H9 (cell line): ENCODE measurements at places on chromosomes 4 and X. TPM values are rescaled to one million over a fixed set of nuclear protein-coding genes. Genes with fewer than 3 reads are reported as not detected.
A peak's percentile ranks its signal among the peaks of the same experiment; 100 is the strongest.

The FATE1 gene
- not detected in 2 replicates for total RNA-seq

The ETNPPL gene
- total RNA-seq: 1.3 and 1.4 TPM in 2 replicates

The MAGEE2 gene
- not detected in 2 replicates for total RNA-seq

The CSTF2 gene
- total RNA-seq: 28.9 and 30.2 TPM in 2 replicates

The MAEA gene
- 85.6 and 89.5 TPM in 2 replicates for total RNA-seq

The S100P gene
- total RNA-seq: not detected in 2 replicates

DNA sequence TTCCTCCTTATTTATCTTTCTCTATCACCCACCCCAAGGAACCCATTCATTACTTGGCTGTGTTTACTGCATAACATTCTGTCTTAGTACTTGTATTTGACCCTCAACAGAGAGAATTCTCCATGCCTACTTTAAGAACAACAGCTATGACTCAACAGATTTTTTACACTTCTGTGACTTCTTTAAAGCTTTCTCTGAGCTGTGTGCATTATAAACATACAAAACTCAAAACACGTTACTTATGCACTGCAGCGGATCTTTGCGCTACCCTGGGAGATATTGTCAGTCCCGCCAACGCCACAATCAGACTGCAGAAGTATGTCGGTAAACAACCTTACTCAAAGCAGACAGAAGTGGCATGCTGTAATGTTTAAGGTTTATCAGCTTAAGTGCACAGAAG lies 35.1 kb downstream of the PRKX start:
- H3K4me1 ChIP-seq: peaks cover 2% of the 10 kb centered on the region; the same call in 1 of the 2 replicates
- no peak for DNase-seq
- no peaks in the 10 kb centered on the region for H3K27me3 ChIP-seq
- H3K36me3 ChIP-seq: peaks cover 28% of the 10 kb centered on the region
- H3K4me3 ChIP-seq: no peak overlapping the region

GRCh38 chr4:46123913-46124755 lies at the start of gene GABRG1:
GABRG1 (minus strand) TSS chr4:46124054; CDS start chr4:46123913, 141 bp downstream.
- H3K4me1 ChIP-seq: no peaks in the 10 kb centered on the region
- H3K27ac ChIP-seq: no peak within 1 kb of the TSS
- H3K36me3 ChIP-seq: no peaks in the 10 kb centered on the region; the same call in 2 of the 3 replicates
- H3K4me3 ChIP-seq: peak within 1 kb of the TSS; percentile 63
- no peaks in the 10 kb centered on the region for H3K27me3 ChIP-seq

DNA sequence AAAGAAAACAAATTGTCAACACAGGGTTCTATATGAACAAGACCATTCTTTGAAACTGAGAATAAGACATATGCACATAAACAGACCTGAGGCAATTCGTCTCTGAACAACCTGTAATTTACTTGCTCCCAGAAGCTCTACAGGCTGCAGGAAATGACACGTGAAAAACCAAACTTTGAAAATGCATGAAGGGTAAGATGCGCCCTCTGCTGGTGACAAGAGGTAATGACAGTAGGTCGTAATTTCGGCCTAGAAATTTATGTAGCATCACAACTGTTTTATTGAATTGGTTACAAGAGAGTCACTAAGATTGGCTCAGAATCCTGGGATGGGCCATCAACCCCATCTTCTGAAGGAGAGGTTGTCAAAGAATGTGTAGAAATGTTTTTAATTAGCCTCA lies 276.5 kb downstream of the PPP4R3C start:
- no peak overlapping the region for H3K27ac ChIP-seq
- no peaks in the 10 kb centered on the region for H3K27me3 ChIP-seq
- peak; percentile 28 for DNase-seq
- H3K4me1 ChIP-seq: no peaks in the 10 kb centered on the region
- H3K4me3 ChIP-seq: no peak overlapping the region
- peaks cover 13% of the 10 kb centered on the region for H3K36me3 ChIP-seq

DNA sequence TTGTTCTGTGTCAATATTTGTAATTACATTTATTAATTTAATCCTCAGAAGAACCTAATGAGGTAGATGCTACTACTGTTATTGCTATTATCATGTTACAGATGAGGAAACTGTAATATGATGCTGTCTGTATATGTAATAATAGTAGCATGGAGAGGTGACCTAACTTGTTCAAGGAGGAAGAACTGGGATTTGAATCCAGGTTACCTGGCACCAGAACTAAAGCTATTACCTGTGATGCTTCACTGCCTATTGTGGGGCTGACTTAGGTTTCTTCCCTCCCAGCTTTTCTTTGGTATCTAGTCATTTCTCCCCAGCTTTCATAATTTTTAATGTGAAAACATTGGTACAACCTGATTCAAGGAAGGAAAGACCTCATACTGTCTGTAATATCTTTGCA lies 43.6 kb downstream of the RAPGEF2 start:
- no peak overlapping the region for H3K4me3 ChIP-seq
- H3K4me1 ChIP-seq: peaks cover 6% of the 10 kb centered on the region; the same call in 1 of the 2 replicates
- DNase-seq: no peak
- H3K27ac ChIP-seq: no peak overlapping the region
- no peaks in the 10 kb centered on the region for H3K36me3 ChIP-seq

DNA sequence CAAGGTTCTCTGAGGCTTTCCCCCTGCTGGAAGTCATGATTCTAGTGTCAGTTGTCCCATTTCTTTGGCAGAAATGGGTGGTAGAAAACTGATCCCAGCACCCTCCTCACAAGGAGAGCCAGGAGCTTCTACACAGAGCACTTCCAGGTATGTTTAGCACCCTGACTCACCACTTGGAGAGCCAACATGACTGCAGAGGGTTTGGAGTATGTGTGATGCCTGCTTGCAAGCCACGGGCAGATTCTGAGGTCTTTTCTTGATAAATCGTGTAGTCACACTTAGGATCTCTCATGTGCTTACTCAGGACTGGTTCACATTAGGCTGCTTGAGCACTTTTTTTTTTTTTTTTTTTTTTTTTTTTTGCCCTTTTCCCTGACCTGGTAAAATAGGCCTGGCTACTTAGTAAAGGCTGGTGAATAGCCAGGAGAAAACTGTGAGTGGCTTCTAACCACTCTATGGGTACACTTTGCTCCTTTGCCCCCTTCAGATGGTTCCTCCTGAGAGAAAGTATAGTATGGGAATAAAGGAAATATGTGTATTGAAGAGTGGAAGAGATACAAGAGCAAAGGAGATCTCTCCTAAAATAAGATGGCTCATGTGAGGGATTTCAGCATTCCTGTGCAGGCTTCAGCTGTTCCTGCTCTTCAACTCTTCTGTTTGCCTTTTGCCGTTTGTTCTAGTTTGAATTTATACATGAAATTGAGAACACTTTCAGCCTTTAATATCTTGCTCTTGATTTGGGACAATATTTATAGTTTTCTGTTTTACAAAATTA lies 103.6 kb downstream of the EMCN start:
- no peak overlapping the region for H3K27ac ChIP-seq
- no peaks in the 10 kb centered on the region for H3K36me3 ChIP-seq
- H3K4me1 ChIP-seq: no peaks in the 10 kb centered on the region
- H3K27me3 ChIP-seq: no peaks in the 10 kb centered on the region
- no peak overlapping the region for H3K4me3 ChIP-seq

- no peak overlapping the region for H3K4me3 ChIP-seq
- H3K4me1 ChIP-seq: no peaks in the 10 kb centered on the region
- H3K36me3 ChIP-seq: no peaks in the 10 kb centered on the region
Measured at GRCh38 chr4:166735553-166735952, 498.7 kb downstream of the SPOCK3 start.

DNA sequence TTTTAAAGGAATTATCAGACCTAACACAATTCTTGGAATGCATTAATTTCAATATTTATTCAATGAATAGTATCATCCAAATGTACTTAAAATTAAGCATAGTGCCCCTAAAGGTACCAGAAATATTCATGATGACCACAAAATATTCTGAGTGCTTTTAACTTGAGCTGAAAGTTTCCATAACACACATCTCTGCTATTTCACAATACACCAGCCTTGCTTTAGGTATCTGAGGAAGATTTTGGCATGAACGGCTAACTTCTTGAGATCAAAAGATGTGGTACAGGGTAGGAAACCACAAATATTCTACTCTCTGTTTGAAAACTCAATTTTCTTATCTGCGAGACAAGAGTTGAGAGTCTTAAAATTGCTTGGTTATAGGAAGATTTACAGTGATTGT lies 538.3 kb upstream of the PCDH7 start:
- no peak overlapping the region for H3K4me3 ChIP-seq
- no peaks in the 10 kb centered on the region for H3K4me1 ChIP-seq
- no peaks in the 10 kb centered on the region; the same call in 2 of the 3 replicates for H3K36me3 ChIP-seq
- DNase-seq: no peak
- H3K27me3 ChIP-seq: no peaks in the 10 kb centered on the region

- no peaks in the 10 kb centered on the region; the same call in 1 of the 2 replicates for H3K4me1 ChIP-seq
- no peak overlapping the region for H3K27ac ChIP-seq
- peaks cover 20% of the 10 kb centered on the region for H3K36me3 ChIP-seq
- DNase-seq: no peak
Measured at GRCh38 chr4:41058426-41058825, 155.9 kb downstream of the APBB2 start.

DNA sequence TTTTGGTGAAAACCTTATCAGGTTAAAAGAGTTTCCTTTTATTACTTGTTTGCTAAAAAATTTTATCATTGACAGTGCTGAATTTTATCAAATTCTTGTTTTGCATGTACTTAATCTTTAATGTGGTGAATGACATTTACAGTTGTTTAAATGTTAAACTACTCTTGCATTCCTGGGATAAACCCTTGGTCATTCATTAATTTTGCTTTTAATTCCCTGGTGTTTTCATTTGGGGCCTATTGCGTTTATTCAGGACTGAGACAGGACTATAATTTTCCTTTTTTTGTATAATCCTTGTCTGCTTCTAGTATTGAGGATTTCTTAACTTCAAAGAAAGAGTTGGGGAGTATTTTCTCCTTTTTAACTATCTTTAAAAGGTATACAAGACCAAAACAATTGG lies 98.7 kb upstream of the TLL1 start:
- H3K36me3 ChIP-seq: peaks cover 6% of the 10 kb centered on the region
- no peak for DNase-seq
- no peaks in the 10 kb centered on the region for H3K4me1 ChIP-seq
- no peak overlapping the region for H3K27ac ChIP-seq
- no peaks in the 10 kb centered on the region for H3K27me3 ChIP-seq

GRCh38 chr4:177638871-177639270 lies 196.6 kb upstream of the AGA start:
- peaks cover 3% of the 10 kb centered on the region; the same call in 1 of the 2 replicates for H3K4me1 ChIP-seq

DNA sequence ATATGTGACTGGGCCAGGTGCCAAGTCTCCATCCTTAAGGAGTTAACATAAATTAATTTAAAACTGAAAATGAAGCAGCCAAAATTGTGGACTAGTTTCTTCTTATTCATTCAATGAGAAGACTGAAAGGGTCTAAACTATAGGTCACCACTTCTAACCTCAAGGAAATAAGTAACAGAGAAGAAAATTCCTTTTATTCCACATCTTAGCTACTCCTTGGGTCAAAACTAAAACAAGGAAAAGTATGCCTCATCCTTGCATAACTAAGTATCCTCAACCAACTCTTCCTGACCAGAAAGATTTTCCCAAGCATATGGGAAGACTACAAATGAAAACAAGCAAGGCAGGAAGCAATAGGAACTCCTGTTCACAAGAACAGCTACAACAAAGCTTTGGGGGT lies 71.2 kb downstream of the ZNF827 start:
- H3K4me1 ChIP-seq: peaks cover 5% of the 10 kb centered on the region; the same call in 1 of the 2 replicates
- DNase-seq: no peak
- H3K27me3 ChIP-seq: no peaks in the 10 kb centered on the region
- H3K4me3 ChIP-seq: no peak overlapping the region

DNA sequence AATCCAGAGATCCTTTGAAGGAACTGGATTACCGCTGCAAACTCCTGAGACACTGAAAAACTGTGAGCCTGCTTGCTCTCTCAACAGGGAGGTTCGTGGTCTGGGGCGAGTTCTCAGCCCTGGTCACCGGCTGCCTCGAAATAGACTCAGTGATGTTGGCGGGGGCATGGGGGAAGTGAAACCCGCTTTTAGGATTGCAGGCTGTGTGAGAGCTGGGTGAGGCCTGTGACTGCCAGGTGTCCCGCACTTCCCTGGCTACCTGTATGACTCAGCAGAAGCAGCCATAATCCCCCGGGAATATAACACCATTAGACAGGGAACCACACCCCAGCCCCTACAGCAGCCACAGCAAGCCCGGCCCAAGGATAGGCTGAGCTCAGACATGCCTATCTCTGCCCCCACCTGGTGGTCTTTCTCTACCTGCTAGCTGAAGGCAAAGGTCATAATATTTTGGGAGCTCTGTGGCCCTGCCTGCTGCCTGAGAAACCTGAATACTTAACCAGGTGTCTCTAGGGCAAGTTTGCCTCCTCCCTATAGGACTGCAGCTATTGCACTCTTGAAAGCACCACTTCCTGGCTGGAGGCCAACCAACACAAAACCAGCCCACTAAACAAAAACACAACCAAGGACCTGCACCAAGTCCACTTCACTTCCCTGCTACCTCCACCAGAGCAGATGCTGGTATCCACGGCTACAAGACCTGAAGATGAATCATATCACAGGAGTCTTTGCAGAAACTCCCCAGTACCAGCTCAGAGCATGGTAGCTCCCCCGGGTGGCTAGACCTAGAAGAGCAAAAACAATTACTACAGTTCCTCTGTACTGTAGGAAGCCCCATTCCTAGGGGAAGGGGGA lies 202.0 kb downstream of the RRAGB start:
- no peaks in the 10 kb centered on the region for H3K4me1 ChIP-seq
- peak; percentile 33 for DNase-seq
- no peaks in the 10 kb centered on the region for H3K27me3 ChIP-seq
- no peak overlapping the region for H3K4me3 ChIP-seq
- H3K36me3 ChIP-seq: peaks cover 36% of the 10 kb centered on the region

GRCh38 chr4:15294832-15295231 lies 133.0 kb upstream of the C1QTNF7 start:
- no peaks in the 10 kb centered on the region for H3K36me3 ChIP-seq
- DNase-seq: no peak
- no peak overlapping the region for H3K27ac ChIP-seq
- no peaks in the 10 kb centered on the region for H3K27me3 ChIP-seq
- H3K4me1 ChIP-seq: peaks cover 2% of the 10 kb centered on the region; the same call in 1 of the 2 replicates

DNA sequence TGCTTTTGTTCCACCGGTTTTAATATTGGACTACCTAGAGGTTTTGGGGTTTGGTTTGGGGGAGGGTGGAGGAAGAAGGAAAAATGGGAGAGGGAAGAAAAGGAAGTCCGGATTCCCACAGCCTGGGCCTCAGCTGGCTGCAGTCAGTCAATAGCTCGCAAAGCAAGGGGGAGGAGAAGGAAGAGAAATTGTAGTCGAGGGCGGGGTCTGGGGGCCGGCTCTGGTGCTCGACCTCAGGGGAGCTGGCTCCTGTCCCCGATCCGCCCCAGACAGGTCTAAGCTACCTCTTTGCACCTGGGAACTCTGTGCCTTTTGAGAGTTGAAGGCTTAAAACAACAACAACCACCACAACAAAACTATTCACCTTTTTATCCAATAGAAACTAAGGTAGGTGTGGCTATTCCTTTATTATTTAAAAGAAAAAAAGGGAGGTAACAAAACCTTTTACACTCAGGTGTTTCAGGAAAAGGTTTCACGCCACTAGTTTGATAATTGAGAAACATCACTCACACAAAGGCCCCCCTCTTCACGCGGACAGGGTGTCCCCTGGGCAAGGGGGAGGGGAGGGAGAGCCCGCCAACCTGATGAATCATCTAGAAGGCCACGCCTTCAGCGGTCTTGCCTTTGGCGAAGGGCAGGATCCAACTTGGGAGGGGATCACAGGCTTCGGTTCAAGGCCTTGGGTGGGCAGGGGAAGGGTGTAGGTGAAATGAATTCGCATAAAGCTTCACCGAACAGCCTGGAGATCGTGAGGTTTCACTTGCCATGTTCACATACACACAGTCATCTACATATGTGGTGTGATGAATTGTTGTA lies 1.6 kb upstream of the LNX1 start:
- no peaks in the 10 kb centered on the region for H3K36me3 ChIP-seq
- DNase-seq: peak; percentile 87
- peak overlapping the region; percentile 65 for H3K4me3 ChIP-seq
- no peaks in the 10 kb centered on the region for H3K27me3 ChIP-seq
- peaks cover 5% of the 10 kb centered on the region; the same call in 1 of the 2 replicates for H3K4me1 ChIP-seq

GRCh38 chr4:150973626-150974251 lies 41.3 kb downstream of the LRBA start:
- H3K4me1 ChIP-seq: no peaks in the 10 kb centered on the region; the same call in 1 of the 2 replicates
- peaks cover 4% of the 10 kb centered on the region; the same call in 2 of the 3 replicates for H3K36me3 ChIP-seq
- no peak overlapping the region for H3K27ac ChIP-seq
- no peaks in the 10 kb centered on the region for H3K27me3 ChIP-seq
